PC-3 (cell line): ENCODE measurements at places on chromosomes 7 and 10. TPM values are rescaled to one million over a fixed set of nuclear protein-coding genes. Genes with fewer than 3 reads are reported as not detected.

Gene PTER
- total RNA-seq, result 6.6 and 9.3 TPM in 2 replicates

Gene C10orf105
- not detected in 2 replicates for total RNA-seq

- no peak for DNase-seq
Measured at GRCh38 chr10:105473170-105473569, 832.1 kb downstream of the SORCS3 start.

GRCh38 chr7:106476751-106477150 lies 184.2 kb downstream of the CCDC71L start:
- no peak for DNase-seq

GRCh38 chr10:7526017-7526400 lies 115.2 kb upstream of the SFMBT2 start:
- DNase-seq, result no peak

DNA sequence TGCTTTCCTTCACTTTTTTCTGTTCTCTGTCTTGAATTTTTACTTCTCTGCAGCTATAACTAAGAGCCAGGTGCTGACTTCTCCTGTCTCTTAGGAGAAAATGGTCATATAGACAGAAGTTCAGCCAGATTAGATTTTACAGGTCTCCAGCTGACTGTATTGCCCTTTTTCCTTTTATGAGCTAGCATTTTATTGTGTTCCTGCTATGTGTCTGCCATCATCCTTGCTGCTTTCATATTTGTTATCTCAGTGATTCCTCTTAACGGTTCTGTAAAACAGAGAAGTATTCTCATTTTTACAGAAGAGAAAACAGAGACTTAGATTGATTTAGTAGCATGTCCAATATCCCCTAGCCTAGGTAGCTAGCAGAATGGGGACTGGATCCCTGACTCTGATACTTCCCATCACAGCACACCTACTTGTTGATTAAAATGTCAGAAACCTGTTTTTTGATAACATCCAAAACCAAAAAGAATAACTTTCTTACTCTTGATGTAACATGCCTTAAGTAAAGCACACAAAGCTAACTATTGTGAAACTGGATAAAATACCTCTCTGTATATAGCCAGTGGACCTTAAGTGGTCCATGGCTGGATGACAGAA lies 5.2 kb downstream of the KAT6B start:
- DNase-seq, result no peak

Gene GIMAP2
- not detected in 2 replicates for total RNA-seq

DNA sequence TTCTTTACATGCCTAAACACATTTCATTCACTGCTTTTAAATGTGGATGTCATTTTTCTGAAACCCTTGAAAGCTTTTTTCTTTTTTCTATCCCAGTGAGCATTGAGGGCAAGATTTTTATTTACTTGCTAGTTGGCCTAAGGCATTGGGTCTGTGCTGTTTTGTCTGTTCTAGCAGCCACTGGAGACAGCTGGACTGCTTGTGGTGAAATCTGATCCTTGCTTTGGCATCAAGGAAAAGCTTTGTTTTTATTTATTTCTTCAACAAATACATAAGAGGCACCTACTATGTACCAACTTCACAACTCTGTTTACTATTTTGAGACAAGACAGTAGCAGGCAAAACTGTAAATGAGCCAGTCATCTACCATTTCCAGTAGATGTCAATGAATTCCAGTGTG lies 28.4 kb upstream of the PDLIM1 start:
- DNase-seq, result no peak

DNA sequence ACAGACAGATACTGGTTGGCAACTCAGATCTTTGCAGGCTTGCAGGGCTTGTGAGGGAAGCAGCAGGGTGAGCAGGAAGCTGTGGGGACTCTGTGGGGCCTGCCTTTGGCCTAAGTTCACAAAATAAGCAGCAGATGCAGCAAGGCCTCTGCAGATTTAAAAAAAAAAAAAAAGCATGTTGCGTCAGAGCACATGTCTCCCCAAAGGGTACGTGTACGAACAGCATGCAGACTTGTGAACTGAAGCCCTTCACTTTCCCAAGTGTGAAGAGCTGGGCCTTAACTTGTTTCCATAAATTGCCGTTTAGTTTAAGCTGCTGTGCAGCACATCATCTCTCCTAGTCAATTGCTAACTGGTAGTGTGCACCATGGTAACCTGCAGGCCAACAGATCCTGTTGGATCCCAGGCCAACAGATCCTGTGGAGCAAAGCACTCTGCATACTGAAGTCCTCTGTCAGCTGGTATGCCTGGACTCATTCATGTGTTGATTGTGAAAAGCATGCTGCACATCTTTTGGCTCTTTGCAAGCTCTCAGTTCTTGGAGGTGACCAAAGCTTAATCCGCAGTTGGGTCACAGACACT lies 10.8 kb upstream of the XPNPEP1 start:
- no peak for DNase-seq
